Retina (tissue), 1 donor: ENCODE measurements at places on chromosomes 7 and 10.

DNA sequence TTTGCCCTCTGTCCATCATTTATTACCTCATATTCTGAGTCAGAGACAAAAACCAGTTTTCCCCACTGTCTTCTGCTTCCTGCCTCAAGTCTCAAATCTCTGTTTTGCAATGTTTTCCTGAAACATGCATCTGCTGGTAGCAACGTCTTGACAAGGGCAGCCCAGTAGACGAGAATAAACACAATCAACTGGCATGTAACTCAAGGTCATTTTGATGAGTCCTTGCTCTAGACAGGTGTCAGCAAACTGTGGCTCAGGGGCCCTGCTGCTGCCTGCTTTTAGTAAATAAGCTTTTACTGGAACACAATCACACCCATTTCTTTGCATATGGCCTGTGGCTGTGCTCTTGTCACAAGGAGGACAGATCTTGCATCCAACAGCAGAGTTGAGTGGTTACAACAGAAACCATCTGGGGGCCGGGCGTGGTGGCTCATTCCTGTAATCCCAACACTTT is 59.8 kb downstream of the ITIH5 start:
- no peak for DNase-seq

DNA sequence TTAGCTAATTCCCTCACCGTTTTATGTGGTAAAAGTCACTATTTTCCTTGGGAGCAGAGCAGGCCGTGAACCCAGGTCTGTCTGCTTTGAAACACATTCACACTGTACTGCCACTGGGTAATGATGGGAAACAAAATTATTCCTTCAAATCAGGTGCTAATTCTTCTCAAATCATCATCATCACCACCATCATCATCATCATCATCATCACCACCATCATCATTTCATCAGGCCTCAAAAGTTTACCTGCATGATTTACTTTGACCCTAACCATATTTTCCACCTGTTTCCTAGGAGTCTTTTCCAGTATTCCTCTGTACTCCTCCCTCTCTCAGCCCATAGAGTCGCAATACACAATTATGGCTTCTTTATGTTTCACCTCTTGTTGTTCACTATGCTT is 220.5 kb downstream of the GLI3 start:
- DNase-seq: no peak

DNA sequence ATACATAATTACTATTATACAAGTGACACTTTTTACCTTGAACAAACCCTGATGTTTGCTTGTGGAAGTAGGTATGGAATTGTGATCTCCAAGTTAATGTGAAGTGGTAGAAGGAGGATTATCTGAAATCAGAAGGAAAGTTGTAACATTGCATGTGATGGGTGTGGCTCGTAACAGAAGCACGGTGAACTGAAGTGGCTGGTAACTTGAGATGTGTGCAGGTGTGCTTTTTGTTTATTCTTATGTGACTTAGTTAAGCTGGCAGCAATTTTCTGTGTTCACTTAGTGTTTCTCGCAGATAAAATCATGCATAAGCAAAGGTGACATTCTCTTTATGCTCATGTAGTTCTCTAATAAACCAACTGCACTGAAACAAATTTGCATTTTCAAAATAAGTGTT is 82.3 kb downstream of the ZEB1 start:
- no peak for DNase-seq

- peak; percentile 58 for DNase-seq
Observed at GRCh38 chr7:112452102-112452888, 2.0 kb downstream of the IFRD1 start.

- DNase-seq: no peak
Observed at GRCh38 chr10:109126541-109126940, 796.8 kb downstream of the XPNPEP1 start.

DNA sequence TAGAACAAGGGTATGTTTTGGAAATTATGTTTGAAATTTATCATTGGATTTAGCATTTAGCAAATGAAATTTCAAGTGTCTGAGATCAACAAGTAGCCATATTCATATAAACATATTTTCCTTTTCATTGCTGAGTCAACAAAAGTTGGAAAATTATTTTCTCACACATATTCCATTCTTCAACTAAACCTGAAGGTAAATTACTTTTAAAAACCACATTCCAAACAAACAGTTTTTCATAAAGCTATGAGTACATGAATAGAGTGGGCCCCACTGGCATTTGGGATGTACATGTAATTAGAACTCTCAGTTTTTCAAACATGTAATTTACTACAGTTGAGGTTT is 178.3 kb upstream of the MKLN1 start:
- no peak for DNase-seq

- DNase-seq: peak; percentile 48
Observed at GRCh38 chr10:3111621-3112163, 44.3 kb downstream of the PFKP start.

DNA sequence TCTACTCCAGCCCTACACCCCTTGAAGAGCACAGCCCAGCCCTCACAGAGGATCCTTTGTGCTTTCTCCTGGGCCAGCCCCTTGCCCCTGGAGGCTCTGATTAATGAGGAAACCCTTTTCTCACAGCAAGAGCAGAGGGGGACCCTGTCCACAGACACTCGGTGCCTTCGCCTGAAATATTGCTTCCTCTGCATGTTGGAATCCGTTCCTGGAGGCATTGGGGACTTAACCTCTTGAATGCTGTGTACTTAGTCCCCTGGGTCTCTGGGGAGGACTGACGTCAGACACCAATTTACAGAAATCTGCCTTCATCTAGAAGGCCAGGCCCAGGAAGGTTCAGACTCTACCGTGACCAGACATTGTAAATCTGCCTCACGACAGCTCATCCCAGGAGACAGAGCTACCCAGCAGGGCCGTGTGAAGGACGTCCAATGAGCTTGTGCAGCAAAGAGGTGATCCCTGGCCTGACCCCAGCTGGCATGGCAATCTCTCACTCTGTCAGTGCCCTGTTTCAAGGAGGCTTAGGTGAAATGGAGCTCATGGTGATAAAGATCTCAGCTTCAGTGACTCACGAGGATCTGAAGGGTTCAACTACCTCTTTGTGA is 8.1 kb upstream of the TMEM72 start:
- DNase-seq: peak; percentile 76

- DNase-seq: no peak
Observed at GRCh38 chr7:157313645-157314044, 23.2 kb upstream of the DNAJB6 start.

- peak; percentile 95 for DNase-seq
Observed at GRCh38 chr7:143901668-143902331, at the start of gene TCAF1. Gene TCAF1 (minus strand): TSS chr7:143902176. CDS start chr7:143876608, 25,568 bp downstream.

- no peak for DNase-seq
Observed at GRCh38 chr10:69961881-69962745, 90.5 kb upstream of the MACROH2A2 start.

DNA sequence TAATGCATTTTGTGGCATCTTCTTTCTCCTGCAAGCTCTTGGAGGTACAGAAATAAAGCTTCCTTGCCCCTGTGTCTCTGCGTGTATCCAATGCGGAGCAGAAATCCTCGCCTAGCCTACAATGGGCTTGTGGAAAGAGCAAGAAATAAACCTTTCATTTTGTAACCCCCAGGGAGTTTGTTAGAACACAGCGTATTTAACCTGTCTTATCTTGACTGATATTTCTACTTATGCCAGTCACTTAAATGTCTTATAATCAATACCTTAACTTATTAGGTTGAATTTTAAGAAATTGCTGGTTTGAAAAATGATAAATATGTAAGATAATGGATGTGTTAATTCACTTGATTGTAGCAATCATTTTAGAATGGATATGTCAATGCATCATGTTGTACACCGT is 629.8 kb upstream of the IGFBP3 start:
- no peak for DNase-seq

- DNase-seq: no peak
Observed at GRCh38 chr10:31347705-31348104, 28.7 kb downstream of the ZEB1 start.

GRCh38 chr10:125095776-125096175 is 64.6 kb downstream of the CTBP2 start:
- no peak for DNase-seq

GRCh38 chr10:92593619-92594588 is 974 bp downstream of the KIF11 start:
- no peak for DNase-seq

- no peak for DNase-seq
Observed at GRCh38 chr10:125444790-125445189, 238.2 kb downstream of the TEX36 start.

DNA sequence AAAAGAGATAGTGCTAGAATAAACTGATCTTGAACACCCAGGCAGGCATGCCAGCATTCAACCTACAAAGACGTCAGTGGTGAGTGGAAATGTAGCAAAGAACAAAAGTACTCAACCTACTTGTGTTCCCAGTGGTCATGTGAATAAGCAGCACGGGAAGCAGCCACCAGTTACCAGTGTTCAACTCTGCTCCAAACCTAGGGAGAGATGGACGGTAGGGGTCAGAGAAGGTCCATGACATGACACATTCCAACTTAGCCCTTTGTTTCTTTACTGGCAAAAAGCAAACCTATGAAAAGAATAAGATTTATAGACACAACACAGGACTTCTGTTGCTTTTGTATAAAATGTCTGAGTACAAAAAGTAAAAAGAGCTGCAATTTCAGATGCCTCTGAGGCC is 511.4 kb downstream of the XPNPEP1 start:
- DNase-seq: no peak

- DNase-seq: no peak
Observed at GRCh38 chr7:155310425-155311114, 12.9 kb downstream of the INSIG1 start.

DNA sequence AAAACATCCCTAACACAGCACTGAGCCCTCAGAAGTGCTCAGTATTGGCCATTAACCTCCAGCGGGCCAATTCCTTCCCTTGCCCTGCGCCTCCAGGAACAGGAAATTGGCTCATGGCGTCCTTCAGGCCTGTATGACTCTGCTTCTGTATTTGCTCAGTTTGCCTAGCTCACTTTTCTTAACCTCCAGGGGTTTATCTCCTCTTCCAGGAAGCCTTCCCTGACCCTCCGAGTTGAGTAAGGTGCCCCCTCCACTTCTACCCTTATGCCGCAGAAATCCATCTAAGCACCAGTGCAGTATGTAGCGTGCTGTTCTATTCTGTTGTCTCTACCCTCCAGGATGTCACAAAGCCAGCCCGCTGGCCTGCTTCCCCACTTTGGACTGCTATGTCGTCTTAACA is 1.1 kb upstream of the SFXN4 start:
- DNase-seq: no peak

DNA sequence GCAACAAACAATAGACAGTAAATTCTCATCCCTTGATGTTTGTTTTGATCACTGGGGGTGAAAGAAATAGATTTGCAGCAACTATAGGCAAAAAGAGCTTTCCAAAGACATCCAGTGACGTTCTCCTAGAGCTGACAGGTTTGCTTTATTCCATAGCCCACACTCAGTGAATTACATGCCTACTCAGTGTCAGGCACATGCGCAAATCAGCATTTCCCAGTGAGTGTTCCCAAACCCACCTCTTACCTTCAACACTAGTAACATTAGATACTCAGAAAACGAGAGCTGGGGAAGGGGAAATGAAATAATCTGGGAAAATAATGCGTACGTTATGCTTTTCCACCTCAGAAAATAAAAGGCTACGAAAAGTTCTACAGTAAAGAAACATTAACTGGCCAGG is 144.1 kb downstream of the CPEB3 start:
- no peak for DNase-seq

DNA sequence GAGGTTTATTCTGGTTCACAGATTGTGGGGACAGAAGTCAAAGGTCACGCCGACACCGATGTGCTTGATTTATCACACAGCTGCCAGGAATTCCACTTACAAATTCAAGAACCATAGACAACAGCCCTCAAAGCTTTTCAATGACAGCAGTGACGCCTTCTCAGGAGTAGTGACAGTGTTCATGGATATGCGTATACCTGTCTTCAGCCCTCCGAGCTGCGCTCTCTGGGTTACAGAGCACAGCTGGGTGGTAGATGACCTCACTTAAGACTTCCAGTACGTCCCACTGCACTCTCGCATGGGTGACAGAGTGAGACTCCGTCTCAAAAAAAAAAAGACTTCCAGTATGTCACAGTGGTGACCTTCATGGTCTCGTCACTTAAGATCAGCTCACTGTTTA is 108.5 kb downstream of the TCERG1L start:
- no peak for DNase-seq

- no peak for DNase-seq
Observed at GRCh38 chr7:152489044-152489443, 53.2 kb upstream of the KMT2C start.

DNA sequence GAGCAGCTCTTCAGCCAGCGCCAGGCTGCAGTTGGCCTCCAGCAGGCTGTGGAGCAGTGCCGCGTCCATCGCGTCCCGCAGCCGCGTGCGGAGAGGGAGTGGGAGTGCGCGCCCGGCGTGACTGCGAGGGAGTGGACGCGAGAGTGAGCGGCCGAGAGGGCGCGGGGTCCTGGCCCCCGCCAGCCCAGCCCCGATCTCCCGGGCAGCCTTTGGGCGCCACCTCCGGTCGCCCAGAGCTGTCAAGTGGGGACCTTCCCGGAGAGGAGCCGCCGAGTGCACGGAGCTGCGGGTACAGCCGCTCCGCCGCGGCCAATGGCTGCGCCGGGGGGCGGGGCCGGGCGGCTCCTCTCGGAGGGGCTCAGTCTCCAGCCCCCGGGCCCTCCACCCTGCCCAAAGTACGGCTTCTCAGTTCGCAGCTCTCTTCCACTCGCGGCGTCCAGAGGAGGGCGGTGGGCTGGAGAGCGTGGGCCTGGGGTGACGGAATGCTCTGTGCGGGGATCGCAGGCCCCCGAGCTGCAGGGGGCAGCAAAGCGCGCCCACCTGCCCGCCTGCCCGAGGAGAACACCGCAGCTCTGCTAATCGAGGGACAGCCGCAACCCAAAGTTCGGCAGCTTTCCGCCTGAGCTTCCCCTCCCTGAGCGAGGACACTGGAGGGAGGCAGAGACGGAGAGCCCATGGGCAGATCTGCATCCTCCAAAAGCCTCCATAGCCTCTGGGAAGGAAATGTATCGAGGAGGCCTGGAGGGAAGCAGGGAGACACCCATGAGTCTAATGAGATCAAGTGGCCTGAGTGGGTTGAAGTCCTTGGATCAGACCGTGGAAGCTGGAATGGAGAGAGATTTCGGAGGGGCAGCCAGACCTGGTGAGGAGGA is at the start of gene CRHR2:
Gene CRHR2 (minus strand): TSS at position 245 of the 872 bp plus-strand sequence. CDS start 176 bp downstream, at position 69.
- DNase-seq: peak; percentile 86

- DNase-seq: no peak
Observed at GRCh38 chr10:8614054-8614565, 559.6 kb downstream of the GATA3 start.

GRCh38 chr10:73649876-73650536 is 5.8 kb downstream of the SYNPO2L start:
- DNase-seq: no peak

GRCh38 chr7:90666186-90666585 is 70.1 kb downstream of the CDK14 start:
- DNase-seq: no peak

GRCh38 chr7:81611805-81612204 is 158.0 kb downstream of the HGF start:
- DNase-seq: no peak

DNA sequence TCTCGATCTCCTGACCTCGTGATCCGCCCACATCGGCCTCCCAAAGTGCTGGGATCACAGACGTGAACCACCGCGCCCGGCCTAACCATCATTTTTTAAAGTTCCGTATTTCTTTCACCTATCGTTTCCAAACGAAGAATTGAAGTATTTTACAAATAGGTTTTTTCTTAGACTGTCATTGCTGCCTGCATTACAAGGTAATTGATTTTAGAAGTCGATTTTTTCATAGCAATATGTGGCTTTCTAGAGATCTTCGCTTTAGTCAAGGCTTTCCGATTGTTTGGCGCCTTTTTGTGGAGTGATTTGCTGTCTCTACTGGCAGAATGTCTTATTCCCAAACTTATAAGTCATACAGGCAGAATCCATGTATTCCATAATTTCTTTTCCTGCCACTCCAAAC is 109.2 kb downstream of the TRIL start:
- DNase-seq: no peak

- peak; percentile 69 for DNase-seq
Observed at GRCh38 chr10:76631884-76632766, 1005.5 kb downstream of the KCNMA1 start.

- no peak for DNase-seq
Observed at GRCh38 chr7:40015790-40016296, 65.8 kb downstream of the CDK13 start.
